ENCODE measurements at places on chromosomes 7 and 10.

DNA sequence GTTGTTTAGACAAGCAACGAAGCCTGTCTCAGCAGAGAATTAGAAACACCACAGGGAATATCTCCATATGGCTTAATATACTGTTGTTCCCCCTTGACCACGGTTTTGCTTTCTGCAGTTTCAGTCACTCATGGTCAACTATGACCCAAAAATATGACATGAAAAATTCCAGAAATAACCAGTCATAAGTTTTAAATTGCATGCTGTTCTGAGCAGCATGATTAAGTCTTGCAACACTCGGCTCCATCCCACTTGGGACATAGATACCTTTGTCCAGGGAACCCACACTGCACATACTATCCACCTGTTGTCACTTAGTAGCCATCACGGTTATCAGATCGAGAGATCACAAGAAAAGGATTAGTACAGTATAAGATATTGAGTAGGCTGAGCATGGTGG, 60.7 kb upstream of the FOXK1 start:
- no peak for DNase-seq

- no peak for DNase-seq
Observed at GRCh38 chr7:410395-410910, 109.2 kb downstream of the PDGFA start.

DNA sequence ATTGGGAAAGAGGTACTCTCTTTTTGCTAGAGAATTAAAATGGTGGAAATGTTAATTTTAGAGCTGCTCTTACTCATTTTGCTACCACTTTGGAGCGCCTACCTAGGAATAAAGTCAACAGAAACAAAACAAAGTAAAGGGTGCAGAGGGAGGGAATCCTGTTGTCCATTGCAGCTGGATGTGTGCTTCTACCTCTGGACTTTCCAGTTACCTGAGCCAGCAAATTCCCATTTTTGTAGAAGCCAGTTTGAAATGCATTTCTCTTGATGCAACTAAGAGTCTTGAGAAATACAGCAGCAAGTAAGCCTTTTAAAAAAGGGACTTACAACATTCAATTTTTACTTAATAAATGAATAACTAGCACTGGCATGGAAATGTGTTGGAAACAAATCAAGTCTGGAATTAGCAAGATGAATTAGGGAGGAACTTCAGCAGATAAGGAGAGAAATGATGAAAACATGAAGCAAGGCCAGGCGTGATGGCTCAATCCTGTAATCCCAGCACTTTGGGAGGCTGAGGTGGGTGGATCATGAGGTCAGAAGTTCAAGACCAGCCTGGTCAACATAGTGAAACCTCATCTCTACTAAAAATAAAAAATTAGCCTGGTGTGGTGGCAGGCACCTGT, 113.5 kb upstream of the CTTNBP2 start:
- no peak for DNase-seq

GRCh38 chr7:43112459-43112940, at the start of gene HECW1:
Gene HECW1, plus strand, starts transcription at chr7:43112647. Its CDS starts 131,259 bp downstream, at chr7:43243906.
- DNase-seq, result no peak
